Sciatic nerve (tissue), 2 donors: ENCODE measurements at places on chromosomes 2 and 18. TPM values are rescaled to one million over a fixed set of nuclear protein-coding genes. Genes with fewer than 3 reads are reported as not detected.

Gene IL1R2
- total RNA-seq = 5.7 TPM

Gene LCT
- total RNA-seq = 0.04 TPM

Gene KCNJ3
- total RNA-seq = 0.62 TPM

Gene GAD1
- 0.36 TPM for total RNA-seq

Gene MC5R
- not detected for total RNA-seq

Gene VAMP8
- 31.1 TPM for total RNA-seq

Gene C2orf78
- not detected for total RNA-seq

Gene LAPTM4A
- total RNA-seq = 253 TPM

Gene ZNF804A
- 0.13 TPM for total RNA-seq

Gene OSBPL6
- total RNA-seq = 1.8 TPM

Gene OST4
- total RNA-seq = 198 TPM

Gene CFC1B
- not detected for total RNA-seq

Gene TTR
- not detected for total RNA-seq

Gene NTSR2
- total RNA-seq = not detected

Gene IAH1
- total RNA-seq = 55.6 TPM

Gene EFEMP1
- total RNA-seq = 139 TPM

Gene STARD6
- total RNA-seq = 0.85 TPM

Gene ALPI
- total RNA-seq = not detected

Gene FBXO15
- total RNA-seq = 2.6 TPM

Gene NFATC1
- total RNA-seq = 80.3 TPM

Gene PDE11A
- 2.4 TPM for total RNA-seq

Gene KLF7
- 79.1 TPM for total RNA-seq

Gene CTAGE1
- total RNA-seq = not detected

Gene NGEF
- 17.5 TPM for total RNA-seq

Gene MALL
- total RNA-seq = 24.1 TPM

Gene KDM3A
- total RNA-seq = 70.1 TPM

Gene LOXL3
- 9.2 TPM for total RNA-seq

Gene SERPINB5
- not detected for total RNA-seq

Gene SERPINB2
- total RNA-seq = 2.6 TPM

Gene MEP1B
- not detected for total RNA-seq

Gene CHRND
- total RNA-seq = not detected

Gene KCNK3
- total RNA-seq = 0.53 TPM

Gene CNTNAP5
- total RNA-seq = not detected

Gene ADI1
- total RNA-seq = 52.9 TPM

Gene IL36B
- total RNA-seq = not detected

Gene IL1F10
- not detected for total RNA-seq

Gene VWA3B
- 0.80 TPM for total RNA-seq

Gene SLC9A4
- not detected for total RNA-seq

Gene MYL1
- not detected for total RNA-seq
